ENCODE measurements at places on chromosomes 12 and 14.

DNA sequence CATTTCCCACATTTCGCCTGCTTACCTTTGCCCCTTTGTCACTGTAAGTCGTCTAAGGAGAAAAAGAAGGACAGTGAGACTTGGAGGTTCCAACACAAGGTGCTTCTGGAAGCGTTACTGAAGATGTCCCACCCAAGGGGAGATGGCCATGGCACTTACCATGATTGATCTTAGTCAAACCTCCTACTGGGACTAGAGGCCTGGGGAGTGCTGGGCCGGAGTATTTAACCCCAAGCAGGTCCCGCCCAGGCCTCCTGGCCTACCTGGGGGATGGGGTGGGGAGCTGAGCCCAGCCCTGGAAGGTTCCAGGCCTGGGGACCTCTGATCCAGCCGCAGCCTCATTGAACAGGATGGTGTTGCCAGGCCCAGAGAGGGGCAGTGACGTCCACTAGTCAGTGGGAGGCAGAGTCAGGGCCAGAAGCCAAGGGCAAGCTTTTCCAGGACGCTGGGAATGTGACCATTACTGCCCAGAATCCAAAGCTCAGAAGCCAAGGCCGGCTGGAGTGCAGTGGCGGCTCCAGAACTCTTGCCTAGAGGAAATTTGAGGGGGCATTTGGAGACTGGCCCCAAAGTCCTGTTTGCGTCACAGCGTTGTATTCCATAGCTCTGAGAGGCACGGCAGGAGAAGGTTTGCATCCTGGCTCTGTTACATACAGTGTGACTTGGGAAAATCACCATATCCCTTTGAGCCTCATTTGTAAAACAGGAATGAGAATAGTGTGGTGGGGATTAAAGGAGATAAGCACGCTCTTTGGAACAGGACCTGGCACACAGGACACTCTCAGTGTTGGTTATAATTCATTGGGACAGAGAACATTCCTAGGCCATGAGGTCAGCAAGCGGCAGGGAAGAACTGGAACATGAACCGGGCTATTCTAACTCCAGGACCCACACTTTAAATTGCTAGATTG, at the start of gene HPD:
HPD (minus strand) TSS at position 198 of the 911 bp plus-strand sequence; CDS start at position 162, 36 bp downstream.
- no peaks in the 10 kb centered on the region for H3K27me3 ChIP-seq
- H3K27ac ChIP-seq: no peak within 1 kb of the TSS
- no peaks in the 10 kb centered on the region for H3K36me3 ChIP-seq
- H3K4me3 ChIP-seq: no peak within 1 kb of the TSS

- H3K36me3 ChIP-seq: peaks cover 5% of the 10 kb centered on the region
- no peak for DNase-seq
- H3K27me3 ChIP-seq: no peaks in the 10 kb centered on the region
- peaks cover 17% of the 10 kb centered on the region for H3K4me1 ChIP-seq
- no peak overlapping the region for H3K27ac ChIP-seq
Measured at GRCh38 chr12:27276275-27276674, 32.2 kb downstream of the STK38L start.

DNA sequence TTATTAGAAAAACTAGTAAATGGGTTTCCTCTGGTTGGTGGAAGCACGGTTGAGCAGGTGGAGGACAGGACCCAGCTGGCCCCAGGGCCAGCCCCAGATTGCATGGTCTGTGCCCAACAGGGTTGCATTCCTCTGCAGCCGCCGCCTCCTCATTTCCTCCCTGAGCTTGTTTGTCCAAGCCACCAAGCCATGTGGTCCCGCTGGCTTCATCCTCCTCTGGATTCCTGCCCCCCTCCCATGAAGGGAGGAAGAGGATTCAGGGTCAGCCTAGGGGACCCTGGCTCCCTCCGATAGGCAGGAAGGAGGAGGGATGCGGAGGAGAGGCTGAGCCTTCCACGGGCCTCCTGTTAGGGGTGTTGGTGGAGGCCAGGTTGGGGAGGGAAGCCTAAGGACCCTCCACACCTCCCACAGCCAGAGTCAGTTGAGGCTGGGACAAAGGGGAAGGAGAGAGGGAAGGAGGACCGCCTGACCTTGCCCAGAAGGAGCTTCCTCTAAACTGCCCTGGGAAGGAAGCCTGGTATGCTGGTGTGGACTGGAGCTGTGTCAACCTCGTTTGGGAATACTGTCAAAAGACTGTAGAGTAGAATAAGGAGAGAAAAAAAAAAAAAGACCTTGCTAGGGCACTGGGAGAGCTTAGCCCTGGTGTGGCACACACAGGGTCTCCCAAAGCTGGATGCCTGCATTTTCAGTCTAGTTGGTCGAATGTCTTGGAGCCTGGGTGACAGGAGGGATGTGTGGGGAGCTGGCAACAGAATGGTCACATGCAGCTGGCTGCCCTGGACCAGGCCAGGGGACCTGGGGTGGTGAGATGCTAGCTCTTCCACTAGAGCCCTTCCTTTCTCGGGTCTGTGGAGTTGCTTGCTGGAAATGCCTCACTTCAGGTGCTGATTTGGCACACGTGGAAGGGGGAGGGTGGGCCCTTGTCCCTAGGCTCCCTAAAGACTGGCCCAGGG, 42.4 kb downstream of the PLEKHG3 start:
- peaks cover 3% of the 10 kb centered on the region for H3K36me3 ChIP-seq
- H3K27me3 ChIP-seq: no peaks in the 10 kb centered on the region
- H3K27ac ChIP-seq: peak overlapping the region; percentile 91

DNA sequence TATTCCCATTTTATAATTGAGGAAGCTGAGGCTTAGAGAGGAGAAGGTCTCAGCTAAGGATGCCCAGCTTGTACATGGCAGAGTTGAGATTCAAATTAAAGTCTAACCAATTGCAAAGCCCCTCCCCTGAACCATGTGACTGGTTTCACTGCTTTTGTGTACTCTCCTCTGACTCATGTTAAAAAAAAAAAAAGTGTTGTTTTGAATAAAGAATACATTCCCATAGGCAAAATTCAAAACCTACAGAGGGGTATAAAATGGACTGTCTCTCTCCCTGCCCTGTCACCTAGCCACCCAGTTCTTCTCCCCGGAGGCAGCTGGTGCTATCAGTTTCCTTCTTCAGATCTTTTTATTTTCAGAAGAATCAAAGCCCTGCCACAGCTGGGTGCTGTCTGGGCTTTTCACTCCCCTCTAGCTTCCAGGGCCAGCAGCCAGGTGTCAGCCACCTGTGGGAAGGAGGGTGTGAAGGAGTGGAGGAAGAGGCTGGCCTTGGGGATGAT, 5.4 kb downstream of the PSMD9 start:
- H3K36me3 ChIP-seq: peaks cover 4% of the 10 kb centered on the region
- H3K27me3 ChIP-seq: no peaks in the 10 kb centered on the region
- peak overlapping the region; percentile 55 for H3K4me3 ChIP-seq
- H3K27ac ChIP-seq: peak overlapping the region; percentile 86

- H3K27ac ChIP-seq: no peak overlapping the region
- peaks cover under 1% of the 10 kb centered on the region for H3K27me3 ChIP-seq
- H3K36me3 ChIP-seq: peaks cover 3% of the 10 kb centered on the region
- no peak for DNase-seq
- no peak overlapping the region for H3K4me3 ChIP-seq
- no peaks in the 10 kb centered on the region for H3K4me1 ChIP-seq
Measured at GRCh38 chr12:10363914-10364814, 25.7 kb downstream of the KLRK1 start.

DNA sequence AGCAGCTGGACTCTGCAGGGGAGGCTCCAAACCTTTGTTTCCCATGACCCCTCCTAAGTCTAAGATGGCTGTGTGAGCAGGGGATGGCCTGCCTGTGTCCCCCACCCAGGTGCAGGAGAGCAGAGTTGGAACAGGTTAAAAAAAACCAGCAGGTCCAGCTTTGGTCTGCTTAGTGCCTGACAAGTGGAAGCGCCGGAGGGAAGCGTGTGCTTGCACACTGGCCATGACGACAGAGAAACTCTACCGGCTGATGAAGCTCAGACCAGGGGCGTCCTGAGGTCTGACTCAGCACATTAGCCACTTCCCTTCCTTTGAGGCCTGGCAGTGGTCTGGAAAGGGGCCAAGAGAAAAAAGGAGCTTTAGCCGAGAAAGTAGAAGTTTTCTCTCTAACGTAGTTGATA, 280.1 kb downstream of the VRK1 start:
- no peaks in the 10 kb centered on the region for H3K36me3 ChIP-seq
- peaks cover 13% of the 10 kb centered on the region for H3K27me3 ChIP-seq
- H3K4me1 ChIP-seq: peaks cover 13% of the 10 kb centered on the region
- H3K4me3 ChIP-seq: peak overlapping the region; percentile 9

DNA sequence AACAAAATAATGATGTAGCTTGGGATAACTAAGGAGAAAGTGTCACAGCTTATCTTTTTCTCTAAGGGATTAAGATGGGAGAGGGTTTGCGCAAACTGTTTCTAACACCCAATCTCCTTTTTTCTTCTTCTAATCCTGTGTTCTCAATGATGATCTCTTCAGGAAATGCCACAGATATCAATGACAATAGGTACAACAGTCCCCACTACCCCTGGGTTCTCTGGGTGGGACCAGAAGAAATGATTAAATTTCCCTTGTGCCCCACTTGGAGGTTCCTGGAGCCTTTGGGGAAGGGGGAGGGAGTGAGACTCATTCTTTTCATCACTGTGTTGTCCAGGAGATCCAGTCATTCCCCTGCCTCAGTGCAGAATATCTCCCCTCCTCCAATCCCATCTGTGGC, 8.6 kb upstream of the PIP4K2C start:
- H3K4me3 ChIP-seq: no peak overlapping the region
- H3K27me3 ChIP-seq: peaks cover 20% of the 10 kb centered on the region
- H3K27ac ChIP-seq: no peak overlapping the region
- H3K36me3 ChIP-seq: peaks cover 2% of the 10 kb centered on the region

DNA sequence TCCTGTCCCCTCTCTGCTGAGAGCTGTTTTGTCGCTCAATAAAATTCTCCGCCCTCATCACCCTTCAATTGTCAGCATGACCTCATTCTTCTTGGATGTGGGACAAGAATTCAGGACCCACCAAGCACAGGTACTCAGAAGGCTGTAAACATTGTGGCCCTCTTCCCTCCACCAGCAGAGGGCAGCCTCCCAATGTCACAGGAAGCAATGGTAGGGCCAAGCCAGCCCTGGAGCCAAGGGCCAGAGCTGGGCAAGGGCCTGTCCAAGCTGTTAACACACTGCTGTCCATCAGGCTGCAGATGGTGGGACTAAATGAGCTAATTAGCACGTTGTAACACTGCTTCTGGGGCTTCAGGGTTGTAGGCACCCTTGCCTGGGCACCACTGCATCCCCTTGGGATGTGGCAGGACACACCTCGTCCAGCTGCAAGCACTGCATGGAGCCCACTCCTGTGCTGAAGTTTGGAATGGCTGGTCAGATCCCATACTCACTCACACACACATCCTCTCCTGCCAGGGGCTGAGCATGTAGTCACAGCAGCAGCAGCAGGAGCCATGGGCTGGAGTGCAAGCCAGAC, 62.7 kb upstream of the HECTD1 start:
- H3K27me3 ChIP-seq: peaks cover 5% of the 10 kb centered on the region
- DNase-seq: no peak
- no peak overlapping the region for H3K4me3 ChIP-seq
- H3K36me3 ChIP-seq: no peaks in the 10 kb centered on the region

DNA sequence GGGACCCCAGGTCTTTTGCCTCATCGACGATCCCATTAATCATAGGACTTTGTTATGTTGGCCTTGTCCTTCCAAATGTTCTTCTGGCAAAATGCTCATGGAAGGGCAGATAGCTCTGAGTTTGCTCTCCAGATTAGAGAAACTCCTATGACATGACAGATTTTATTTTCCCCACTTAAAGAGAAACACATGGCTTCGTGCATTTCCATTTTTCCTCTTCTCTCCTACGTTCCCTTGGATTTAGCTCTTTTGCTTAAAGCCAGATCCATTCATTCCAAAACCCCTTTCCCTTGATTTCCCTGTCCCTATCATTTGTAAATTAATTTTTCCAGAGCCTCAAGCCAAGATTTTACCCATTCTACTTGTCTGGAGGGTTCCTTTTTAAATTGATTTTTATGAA, 2.9 kb downstream of the PRIMA1 start:
- DNase-seq: no peak
- H3K4me3 ChIP-seq: no peak overlapping the region
- peaks cover 65% of the 10 kb centered on the region for H3K27me3 ChIP-seq
- H3K27ac ChIP-seq: no peak overlapping the region
- peaks cover 3% of the 10 kb centered on the region for H3K4me1 ChIP-seq

DNA sequence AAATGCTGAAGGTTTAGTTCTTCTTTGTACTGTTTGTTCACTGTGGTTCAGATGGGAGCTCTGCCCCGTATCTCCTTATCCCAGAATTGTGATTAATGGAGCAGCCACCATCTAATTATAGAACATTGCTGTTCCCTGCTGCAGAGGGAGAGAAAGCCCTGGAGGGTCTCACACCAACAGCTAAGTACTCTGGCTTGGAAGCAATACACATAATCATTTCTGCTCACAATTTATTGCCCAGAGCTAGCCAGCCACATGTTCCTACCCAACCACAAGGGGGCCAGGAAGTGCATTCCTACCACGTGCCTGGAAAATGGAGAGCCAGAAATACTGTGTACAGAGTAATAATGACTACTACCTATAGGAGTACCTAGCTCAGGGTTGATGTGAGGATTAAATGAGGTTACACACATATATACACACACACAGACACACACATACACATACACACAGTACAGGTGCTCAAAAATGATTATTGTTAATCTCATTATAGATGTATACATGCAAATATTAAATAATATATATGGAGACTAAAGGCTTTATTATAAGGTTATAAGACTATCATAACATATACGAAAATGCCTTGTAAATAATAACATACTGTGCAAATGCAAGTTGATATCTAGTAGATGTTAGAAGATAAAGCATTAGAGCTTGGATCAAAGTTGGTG, 22.3 kb downstream of the MSRB3 start:
- no peak overlapping the region for H3K4me3 ChIP-seq
- DNase-seq: no peak
- H3K27ac ChIP-seq: no peak overlapping the region
- H3K4me1 ChIP-seq: peaks cover 2% of the 10 kb centered on the region
- peaks cover 66% of the 10 kb centered on the region for H3K27me3 ChIP-seq
- H3K36me3 ChIP-seq: no peaks in the 10 kb centered on the region

DNA sequence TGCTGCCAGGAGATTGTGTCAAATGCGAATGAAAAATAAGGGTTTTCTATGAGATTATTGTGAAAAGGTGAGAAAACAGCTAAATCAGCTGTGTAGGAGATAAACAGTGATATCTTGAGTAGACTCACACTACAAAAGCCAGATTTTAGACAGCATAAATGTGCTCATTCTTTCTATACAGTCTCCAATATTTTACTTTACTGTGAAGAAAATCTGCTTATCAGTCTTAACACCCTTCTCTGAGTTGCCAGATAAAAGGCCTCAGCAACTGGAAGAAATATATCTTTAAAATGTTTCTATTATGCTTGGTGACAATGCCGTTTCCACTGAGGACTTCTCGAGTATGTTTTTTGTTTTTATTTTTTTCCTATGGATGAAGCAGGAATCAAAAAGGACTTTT, 47.0 kb upstream of the PTCSC3 start:
- H3K36me3 ChIP-seq: no peaks in the 10 kb centered on the region
- H3K4me3 ChIP-seq: no peak overlapping the region
- H3K27me3 ChIP-seq: peaks cover 16% of the 10 kb centered on the region

GRCh38 chr12:96986883-96987523, 79.9 kb downstream of the NEDD1 start:
- peaks cover 44% of the 10 kb centered on the region for H3K27me3 ChIP-seq
- H3K36me3 ChIP-seq: no peaks in the 10 kb centered on the region
- H3K4me1 ChIP-seq: peaks cover 9% of the 10 kb centered on the region
- DNase-seq: no peak
- no peak overlapping the region for H3K27ac ChIP-seq

Measured in T-helper 17 cell (primary cell).